ENCODE measurements at places on chromosomes 7 and 10.
A peak's percentile ranks its signal among the peaks of the same experiment; 100 is the strongest.

GRCh38 chr10:102604439-102604841 lies 39.8 kb upstream of the TRIM8 start:
- DNase-seq: no peak

- no peak for DNase-seq
These were observed 27.4 kb upstream of the GDI2 start for GRCh38 chr10:5840314-5841307.

DNA sequence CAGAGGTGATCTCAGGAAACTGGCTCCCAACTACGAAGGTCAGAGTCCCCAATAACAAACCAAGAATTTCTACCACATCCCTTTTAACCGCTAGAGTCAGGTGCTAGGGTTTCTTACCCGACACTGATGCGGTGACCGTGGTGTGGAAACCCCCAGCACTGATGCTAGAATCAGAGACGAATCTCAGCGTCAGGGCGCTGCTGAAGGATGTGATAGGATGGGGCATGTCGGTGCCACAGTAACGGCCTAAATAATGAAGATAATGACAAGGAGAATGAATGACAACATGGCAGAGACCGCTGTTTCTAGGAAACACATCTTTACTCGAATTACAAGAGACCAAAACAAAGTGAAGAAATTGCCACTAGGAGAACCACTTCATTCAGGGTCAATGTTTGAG lies 131.1 kb upstream of the RSU1 start:
- peak; percentile 14 for DNase-seq

- no peak for DNase-seq
These were observed 74.1 kb downstream of the TES start for GRCh38 chr7:116284390-116284789.

DNA sequence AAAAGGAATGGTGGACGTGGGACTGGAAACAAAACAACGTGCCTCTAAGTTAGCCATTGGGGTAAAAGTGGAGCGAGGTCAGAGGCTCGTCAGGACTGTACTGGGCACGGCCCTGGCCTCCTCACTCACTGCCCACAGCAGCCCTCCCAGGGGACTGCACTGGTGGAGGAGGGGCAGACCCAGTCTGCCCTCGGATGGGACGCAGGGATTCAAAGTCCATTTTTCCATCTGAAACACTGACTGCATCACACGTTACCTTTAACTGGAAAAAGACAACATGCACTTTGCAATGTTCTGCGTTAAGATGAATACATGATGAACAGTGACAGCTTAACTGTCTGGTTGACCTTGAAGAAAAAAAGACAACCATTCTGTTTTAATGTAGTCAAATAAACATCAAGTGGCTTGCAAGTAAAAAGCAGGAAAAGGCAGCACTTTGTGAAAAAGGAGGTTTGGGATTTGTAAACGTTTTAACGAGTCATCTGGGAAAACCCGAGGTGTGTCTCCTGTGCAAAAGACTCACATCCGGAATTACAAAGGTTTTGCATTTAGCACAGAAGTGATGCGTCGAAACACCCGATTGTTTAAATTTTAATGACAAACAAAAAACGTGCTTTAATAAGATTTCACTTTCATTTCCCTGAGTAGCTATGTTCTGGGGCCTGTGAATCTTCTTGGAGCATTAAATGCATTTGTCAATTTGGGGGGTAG lies 18.8 kb downstream of the KLF6 start:
- no peak for DNase-seq

GRCh38 chr7:69104023-69104422 lies 494.3 kb upstream of the AUTS2 start:
- DNase-seq: no peak
